ENCODE measurements at places on chromosomes 12 and 14. TPM values are rescaled to one million over a fixed set of nuclear protein-coding genes. Genes with fewer than 3 reads are reported as not detected.

FAM186B gene
- 0.37 TPM for total RNA-seq

GZMB gene
- 4,741 TPM for total RNA-seq

TTC9 gene
- 6.1 TPM for total RNA-seq

BLTP3B gene
- 73.2 TPM for total RNA-seq

CAPRIN2 gene
- total RNA-seq = 14.2 TPM

DNA sequence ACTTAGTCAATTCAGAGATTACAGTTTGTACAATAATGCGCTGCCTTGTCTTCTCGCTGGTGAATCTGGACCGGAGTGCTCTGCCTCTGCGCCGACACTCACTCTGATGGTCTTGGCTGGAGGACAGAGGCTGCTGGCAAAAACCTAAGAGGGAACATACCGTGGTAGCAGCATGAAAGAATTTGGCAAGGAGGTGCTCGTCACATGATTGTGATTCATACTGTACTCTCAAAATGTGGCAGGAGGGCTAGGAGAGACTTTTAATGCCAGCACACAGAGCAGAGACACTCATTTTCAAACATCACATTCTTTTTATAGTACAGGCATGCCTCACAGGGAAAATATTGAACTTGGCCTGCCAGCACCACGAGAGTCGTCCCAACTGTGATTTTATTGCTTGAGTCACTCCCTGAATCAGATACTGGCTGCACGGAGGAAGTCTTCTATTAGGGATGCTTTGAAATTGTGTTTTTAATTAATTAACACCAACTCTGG, 67.8 kb downstream of the HMGA2 start:
- DNase-seq = no peak
